Activated CD4-positive, alpha-beta T cell treated with anti-CD3 and anti-CD28 coated beads, Interleukin-2, amount 50 U/mL, for 4 hours (primary cell): ENCODE measurements at places on chromosomes 12 and 14.

- no peak for DNase-seq
Observed at GRCh38 chr14:104212206-104213095, 74.1 kb downstream of the KIF26A start.

DNA sequence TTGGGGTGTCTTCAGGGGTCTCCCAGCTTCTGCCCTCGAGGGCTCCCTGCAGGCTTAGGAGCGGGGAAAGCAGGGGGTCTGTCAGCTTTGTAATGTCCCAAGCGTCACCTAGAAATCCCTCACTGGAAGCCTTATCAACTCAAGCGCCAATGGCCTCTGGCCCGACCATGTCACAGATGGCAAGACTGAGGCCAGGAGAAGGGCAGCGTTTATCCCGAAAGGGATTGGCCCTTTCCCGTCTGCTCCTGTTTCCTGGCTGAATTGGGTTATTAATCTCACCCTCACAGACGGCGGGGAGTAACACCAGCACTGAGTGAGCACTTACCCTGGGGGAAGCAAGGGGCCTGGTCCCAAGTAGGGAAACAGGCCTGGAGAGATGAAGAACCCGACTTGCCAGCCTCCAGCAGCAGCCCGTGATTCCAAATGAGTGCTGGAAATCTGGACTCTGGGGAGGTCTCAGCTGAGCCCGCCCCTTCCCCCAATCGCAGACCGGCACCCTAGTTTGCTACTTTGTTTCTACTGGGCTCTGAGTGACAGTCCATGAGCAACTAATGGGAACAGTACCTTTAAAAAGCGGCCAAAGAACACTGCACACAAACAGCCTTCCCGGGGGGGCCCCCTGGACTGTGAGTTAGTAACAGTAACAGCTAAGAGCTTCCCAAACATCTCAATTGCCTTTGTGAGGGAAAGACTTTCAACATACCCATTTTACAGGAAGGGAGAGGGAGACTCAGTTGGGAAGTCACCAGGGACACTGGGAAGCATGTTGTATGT, 2.1 kb upstream of the NCOR2 start:
- no peak for DNase-seq

- no peak for DNase-seq
Observed at GRCh38 chr12:15823360-15824128, 34.4 kb upstream of the EPS8 start.

DNA sequence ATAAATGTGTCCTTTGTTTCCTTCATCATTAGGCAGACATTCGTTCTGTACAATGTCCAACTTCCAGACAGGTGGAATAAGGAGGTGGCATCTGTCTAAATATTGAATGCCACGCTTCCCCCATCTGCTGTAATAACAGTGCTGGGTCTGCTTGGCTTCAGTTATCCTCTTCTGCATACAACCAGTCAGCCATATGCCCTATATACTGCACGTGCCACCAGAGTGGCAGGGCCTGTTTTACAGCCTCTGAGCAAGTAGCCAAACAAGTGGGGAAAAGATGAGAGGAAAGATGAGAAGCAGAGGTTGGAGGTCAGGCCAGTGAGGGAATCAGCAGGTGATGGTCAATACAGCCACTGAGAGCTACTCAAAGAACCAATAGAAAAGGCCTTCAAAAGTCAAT, 55.4 kb downstream of the OTX2 start:
- DNase-seq, result no peak

GRCh38 chr14:50997712-50998111, 53.4 kb upstream of the PYGL start:
- no peak for DNase-seq

DNA sequence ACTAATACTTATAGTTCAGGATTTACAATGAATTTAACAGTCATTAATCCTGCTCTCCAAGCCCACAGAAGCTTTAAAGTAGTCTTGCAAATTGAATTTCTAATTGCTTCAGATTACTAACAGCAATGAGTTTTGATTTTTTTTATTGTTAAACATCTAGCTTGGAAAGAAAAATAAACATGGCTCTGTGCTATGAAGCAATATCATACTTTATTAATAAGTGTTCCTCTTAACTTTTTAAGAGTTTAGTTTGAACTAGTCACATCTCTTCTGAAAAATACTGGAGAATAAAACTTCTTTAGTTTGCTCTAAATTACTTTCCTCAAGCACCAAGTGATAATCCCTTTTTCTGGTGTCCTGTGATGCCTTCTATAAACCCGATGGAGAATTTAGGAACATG, 250.2 kb downstream of the TRHDE start:
- DNase-seq, result no peak

DNA sequence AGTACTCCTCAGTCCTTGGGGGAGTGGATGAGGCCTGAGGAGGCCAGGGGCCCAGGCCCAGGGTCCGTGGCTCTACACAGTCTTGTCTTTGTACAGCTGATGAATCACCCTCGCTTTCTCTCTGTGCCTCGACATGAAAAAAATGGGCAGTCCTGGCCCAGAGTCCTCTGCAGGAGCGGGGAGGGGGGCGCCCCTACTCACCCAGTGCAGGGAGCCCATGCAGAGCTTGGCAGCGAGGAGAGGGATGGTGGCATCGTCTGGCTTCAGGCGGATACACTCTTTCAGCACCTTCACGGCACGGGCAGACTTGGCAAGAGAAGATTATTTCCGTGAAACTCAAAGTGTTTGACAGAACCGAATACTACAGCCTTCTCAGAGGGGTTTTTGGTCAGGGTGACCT, 159.3 kb downstream of the TTC7B start:
- no peak for DNase-seq

DNA sequence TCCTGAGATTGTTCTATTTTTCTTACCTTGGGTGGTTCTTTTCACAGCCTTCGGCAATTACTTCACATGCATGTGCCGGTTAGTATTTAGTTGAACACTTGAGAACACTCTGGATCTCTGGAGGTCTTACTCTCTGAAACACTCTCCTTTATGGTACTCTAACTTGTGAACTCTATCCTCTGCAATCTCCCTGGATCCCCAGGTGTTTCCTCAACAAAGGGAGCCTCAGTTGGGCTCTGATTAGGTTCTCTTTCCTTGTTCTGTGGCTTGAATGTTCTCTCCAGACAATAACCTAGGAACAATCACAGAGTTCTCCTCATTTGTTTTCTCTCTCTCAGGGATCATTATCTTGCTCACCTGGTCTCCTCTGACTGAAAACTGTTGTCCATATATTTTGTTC, 40.5 kb upstream of the ABCD2 start:
- DNase-seq, result no peak

GRCh38 chr12:69415471-69416275, 54.5 kb upstream of the FRS2 start:
- no peak for DNase-seq

- DNase-seq, result no peak
Observed at GRCh38 chr12:28026701-28027100, 54.2 kb upstream of the PTHLH start.

GRCh38 chr12:63508543-63508942, 159.8 kb downstream of the DPY19L2 start:
- no peak for DNase-seq

DNA sequence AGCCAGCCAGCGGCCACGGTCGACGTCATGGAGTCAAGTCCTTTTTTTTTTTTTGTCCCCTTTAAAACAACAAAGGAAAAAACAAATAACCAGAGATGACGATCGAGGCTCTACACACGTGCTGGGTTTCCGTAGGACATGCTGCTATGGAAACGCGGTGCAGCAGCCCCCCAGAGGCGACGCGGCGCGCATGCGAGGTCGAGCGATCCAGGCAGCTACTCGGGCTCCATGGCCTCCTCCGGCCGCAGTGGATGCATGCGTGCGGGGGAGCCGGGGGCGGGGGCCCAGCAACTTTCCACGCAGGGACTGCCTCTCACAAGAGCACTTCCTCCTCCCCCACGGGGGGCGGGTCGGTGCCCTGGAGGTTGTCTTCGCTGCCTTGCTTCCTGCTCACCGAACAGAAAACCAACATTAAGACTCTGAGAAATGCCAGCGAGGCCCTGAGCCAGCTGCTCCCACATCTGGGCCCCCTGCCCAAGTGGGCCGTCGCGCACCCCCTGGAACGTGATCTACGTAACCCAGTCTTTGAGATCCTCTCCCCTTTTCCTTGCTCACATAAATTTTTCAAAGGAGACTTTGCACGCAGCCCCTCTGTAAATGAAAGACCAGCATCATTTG, 30.7 kb downstream of the P2RX4 start:
- peak; percentile 87 for DNase-seq

- no peak for DNase-seq
Observed at GRCh38 chr14:39140170-39140569, 26.0 kb downstream of the GEMIN2 start.

DNA sequence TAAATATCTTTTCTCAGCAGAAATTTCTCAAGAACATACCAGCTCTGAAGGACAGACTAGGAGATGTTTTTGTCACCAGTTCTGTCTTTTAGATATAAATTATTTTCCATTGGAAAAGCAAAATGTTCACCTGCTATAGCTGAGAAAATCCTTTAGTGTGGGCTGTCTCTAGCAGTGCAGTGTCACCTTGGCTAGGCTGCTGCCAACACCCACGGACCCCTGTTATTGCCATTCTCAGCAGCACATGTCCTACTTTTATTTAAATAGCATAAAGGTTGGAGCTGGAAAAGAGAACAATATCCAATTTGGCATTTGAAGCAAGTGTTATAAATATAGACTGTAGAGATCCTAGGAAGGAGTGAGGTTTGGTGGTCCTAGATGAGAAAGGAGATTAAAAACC, 156.4 kb downstream of the TPH2 start:
- DNase-seq, result no peak

GRCh38 chr12:47921907-47922306, 17.1 kb upstream of the VDR start:
- no peak for DNase-seq

GRCh38 chr12:24911271-24911791, 37.6 kb downstream of the BCAT1 start:
- no peak for DNase-seq

DNA sequence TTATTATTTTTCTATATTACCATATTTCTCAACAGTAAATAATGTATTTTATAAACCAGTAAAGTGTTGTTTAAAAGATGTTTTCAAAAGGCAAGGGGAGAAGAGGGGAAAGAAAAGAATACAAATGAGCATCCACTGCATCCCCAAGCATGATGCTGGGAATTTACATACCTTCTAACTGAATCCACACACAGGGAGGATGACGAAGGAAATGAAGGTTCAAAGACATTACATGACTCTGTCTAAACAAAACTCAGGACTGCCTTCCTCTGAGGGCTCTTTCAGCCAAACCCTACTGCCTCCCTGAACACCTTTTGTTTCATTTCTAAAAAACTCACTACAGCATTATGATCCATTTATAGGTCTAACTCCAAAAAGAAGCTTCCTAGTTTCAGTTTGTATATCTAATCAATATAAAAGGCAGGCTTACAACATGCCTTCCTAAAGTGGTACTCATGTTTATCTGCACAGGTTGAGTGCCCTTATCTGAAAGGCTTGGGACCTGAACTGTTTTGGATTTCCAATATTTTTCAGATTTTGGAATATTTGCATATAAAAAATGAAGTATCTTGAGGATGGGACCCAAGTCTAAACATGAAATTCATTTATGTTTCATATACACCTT, 30.3 kb downstream of the DICER1 start:
- no peak for DNase-seq

- no peak for DNase-seq
Observed at GRCh38 chr12:32455607-32456071, 56.3 kb downstream of the FGD4 start.

DNA sequence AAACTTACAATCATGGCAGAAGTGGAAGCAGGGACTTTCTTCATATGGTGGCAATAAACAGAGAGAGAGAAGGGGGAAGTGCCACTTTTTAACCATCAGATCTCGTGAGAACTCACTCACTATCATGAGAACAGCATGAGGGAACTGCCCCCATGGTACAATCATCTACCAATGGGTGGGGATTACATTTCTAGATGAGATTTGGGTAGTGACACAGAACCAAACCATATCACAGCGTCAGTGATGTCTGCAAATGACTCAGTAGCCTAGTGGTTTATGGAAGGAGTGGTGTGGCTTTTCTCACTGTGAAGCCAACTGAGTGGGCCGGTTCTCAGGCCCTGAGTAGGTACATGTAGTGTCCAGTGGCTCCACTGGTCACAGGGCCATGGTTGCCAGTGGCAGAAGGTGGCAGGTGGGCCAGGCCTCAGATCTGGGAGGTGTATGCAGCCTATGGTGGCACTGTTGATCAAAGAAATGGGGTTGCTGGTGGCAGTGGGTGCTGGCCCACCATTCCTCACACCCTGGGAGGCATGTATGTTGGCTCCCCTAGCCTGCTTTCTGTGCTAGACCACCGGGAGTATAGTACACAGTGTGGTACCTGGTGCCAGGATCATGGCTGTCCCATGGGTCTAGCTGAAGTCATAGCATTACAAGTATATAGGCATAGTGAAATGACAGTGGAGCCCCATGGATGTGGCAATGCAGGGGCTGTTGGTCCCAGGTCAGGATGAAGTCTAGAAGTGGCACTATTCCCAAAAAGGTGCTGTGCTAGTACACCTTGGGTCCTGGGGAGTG, 191.9 kb downstream of the NUBPL start:
- DNase-seq, result no peak

- DNase-seq, result peak; percentile 89
Observed at GRCh38 chr14:93959239-93960107, 16.9 kb downstream of the ASB2 start.

- no peak for DNase-seq
Observed at GRCh38 chr12:24233519-24234246, 284.2 kb upstream of the SOX5 start.

DNA sequence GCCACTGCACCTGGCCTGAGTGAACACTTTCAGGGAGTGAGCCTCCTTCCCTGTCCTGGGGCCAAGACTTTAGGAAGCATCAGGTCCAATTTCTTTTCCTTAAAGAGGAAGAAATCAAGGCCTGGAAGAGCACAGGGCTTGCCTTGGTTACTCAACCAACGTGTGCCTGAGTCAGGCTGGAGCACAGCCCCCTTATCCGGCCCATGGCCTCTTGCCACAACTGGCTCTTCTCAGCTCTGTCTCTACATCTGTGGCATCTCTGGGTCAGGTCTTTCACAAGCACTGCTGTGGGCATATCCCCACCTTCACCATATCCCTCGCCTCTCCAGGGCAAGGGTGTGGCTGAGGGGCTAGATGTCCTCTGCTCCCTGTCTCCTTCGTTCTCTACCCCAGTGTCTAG, 6.8 kb downstream of the MYH6 start:
- no peak for DNase-seq

- DNase-seq, result no peak
Observed at GRCh38 chr12:19025582-19025981, 104.0 kb upstream of the PLEKHA5 start.

- DNase-seq, result no peak
Observed at GRCh38 chr14:91377700-91378652, 39.6 kb downstream of the CCDC88C start.

DNA sequence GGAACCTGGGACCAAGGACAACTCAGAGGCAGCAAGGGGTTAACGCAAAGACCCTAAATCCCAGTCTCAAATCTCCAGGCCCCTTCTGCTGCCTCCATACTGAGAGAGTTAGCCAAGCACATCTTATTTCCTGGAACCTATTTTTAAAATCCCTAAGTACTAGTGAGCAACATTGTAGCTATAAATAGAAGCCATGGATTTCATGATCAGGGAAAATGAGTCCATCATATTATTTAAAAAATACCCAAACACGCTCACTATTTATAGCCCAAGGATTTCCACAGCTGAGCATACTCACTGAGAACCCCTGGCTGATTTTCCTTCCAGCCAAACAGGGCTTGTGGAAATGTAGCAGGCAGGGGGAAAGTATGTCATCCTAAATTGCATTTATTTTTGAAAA, 19.4 kb upstream of the TUNAR start:
- no peak for DNase-seq
